ENCODE measurements at places on chromosomes 12 and 14.

- peak; percentile 45 for DNase-seq
These were observed 652 bp downstream of the SUPT16H start for GRCh38 chr14:21382886-21383847.

DNA sequence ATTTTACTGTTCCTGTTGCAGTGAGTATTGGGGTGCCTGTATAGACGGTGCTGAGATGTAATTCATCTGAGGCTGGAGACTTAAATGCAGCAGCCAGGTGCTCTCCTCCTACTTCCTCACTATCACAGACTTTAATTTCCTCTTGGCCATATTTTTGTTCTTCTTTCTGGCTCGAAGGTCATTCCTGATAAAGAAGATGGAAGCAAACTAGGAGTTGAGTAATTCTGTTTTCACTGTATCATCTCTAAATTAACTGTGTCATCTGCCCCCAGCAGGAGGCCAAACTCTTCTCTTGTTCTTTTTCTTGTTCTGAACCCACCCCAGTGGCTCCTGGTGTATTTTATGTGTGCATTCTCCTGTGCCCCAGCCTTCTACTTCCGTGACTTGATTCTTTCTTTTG lies 141.7 kb upstream of the ARHGAP5 start:
- no peak for DNase-seq

DNA sequence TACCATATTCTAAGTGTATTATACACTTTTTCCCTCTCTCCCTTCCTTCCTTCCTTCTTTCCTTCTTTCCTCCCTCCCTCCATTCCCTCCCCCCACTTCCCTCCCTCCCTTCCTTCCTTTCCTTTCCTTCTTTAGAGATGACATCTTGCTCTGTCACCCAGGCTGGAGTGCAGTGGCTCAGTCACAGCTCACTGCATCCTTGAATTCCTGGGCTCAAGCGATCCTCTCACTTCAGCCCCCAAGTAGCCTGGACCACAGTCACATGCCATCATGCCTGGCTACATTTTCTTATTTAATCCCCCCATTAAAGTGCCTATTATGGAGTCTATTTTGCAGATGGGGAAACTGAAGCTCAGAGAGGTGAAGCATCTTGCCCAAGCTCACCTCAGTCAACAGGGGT lies 55.0 kb downstream of the SVOP start:
- DNase-seq: no peak

- DNase-seq: no peak
These were observed 164.0 kb downstream of the FOXN3 start for GRCh38 chr14:89252887-89253532.

DNA sequence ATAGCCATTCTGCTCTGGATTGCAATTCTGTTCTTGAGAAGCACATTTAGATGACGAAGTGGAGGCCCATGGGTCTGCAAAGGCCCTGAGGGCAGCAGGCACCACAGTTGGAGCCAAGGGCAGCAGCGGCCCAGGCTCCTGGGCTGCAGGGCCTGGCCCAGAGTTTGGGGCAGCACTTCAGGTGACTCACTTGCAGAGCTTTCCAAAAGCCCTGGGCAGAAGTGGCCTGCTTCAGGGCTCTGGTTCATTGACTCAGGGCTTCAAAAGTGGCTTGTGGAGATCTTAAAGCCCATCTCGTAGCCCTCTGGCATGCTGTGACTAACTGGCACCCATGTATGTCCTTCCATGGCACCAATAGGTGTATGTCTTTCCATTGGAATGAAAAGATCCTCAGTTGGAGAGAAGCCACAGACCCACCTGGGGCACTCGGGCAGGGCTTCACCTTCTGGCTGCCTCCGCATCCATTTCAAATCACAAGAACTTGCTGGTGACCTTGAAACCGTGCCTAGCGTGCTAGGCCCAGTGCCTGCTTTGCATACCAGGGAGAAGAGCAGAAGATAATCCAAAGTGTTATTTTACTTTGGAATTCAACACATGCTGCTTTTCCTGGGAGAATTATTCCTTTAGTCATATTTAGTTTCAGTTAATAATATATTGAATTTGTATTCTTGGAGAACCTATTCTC lies 106.7 kb downstream of the PRMT8 start:
- no peak for DNase-seq

GRCh38 chr14:64990296-64990695 lies 3.6 kb downstream of the FNTB start:
- DNase-seq: no peak

DNA sequence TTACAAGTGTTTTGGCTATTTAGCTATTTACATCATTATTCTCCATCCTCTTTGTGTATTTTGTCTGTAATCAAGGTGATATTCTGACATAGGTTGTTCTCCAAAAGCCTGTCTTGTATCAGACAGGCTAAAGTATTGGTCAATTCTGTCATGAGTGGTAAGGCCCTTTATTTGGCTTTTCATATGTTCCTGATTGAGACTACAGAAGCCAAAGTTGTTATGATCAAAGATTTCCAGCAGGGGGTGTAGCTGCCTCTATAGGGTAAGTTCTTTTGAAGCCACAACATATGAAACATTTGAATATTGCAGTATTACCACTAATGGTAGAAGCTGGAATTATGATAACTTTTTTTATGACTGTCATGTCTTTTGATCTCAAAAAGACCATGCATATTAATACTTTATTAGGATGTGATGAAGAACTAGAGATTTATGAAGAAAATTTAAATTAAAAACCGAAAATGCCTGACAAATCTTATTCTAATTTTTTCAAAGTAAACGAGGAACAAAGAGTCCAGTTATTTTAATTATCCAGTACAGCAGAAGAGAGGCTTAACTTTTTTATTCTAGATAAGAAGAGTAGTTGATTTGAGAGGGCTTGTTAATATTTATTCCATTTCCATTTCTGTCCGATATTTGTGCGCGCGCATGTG lies 3.4 kb upstream of the ARHGAP5 start:
- DNase-seq: no peak

- peak; percentile 60 for DNase-seq
These were observed 3.3 kb downstream of the FLRT2 start for GRCh38 chr14:85533023-85533860.

DNA sequence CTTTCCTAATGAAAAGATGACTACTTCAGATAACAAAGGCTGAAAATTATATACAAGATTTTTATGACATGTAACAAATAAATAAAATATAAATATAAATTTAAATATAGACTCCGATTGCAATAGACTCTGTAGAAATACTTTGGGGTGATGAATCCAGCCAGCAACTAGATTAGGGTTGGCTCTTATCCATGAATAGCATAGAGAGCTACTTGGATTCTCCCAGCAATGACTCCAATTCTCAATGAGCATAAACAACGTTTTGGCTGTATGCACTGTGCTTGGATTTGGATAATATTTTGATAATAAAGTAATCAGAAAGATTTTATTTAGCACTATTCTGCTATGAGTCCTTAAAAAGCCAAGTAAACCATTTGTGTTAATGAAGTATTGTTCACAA lies 58.0 kb upstream of the LRFN5 start:
- no peak for DNase-seq

GRCh38 chr14:87869619-87870583 lies 123.1 kb downstream of the GALC start:
- DNase-seq: no peak

GRCh38 chr12:105358789-105359188 lies 28.3 kb downstream of the C12orf75 start:
- DNase-seq: no peak

- no peak for DNase-seq
These were observed 1.8 kb downstream of the B3GNT4 start for GRCh38 chr12:122205053-122205925.

DNA sequence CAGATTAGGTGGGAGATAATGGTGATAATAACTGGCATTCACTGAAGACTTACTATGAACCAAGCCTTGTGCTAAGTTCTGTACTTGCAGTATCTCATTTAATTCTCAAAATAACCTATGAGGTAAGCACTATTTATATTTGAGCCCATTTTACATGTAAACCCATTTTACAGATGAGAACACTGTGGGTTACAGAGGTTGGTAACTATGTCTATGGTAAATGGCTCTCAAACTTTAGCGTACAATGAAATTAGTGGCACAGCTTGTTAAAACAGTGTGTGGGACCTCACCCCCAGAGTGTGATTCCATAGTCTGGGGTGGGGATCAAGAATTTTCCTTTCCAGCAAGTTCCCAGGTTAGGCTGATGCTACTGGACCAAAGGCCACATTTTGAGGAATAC lies 22.2 kb upstream of the JPH4 start:
- no peak for DNase-seq

GRCh38 chr12:7058850-7059395 lies 1.6 kb upstream of the C1S start:
- no peak for DNase-seq

GRCh38 chr12:2163177-2163941 lies 110.6 kb downstream of the CACNA1C start:
- peak; percentile 90 for DNase-seq

- no peak for DNase-seq
These were observed 21.4 kb downstream of the CKB start for GRCh38 chr14:103501041-103501870.

DNA sequence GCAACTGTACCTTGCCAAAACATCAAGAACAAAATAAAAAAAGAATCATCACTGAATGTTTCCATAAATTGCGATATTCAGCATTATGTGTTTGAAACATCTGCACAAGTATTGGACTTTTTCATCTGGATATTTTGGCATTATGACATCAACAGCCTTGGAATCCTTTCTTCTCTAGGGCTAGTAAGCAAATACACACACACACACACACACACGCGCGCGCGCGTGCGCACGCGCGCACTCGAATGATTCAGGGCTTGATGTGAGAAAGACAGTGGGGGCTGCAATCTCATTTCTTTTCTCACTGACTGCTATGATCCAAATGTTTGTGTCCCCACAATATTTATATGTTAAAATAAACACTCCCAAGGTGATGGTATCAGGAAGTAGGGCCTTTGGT lies 90.0 kb upstream of the SLC38A4 start:
- DNase-seq: no peak

- DNase-seq: peak; percentile 36
These were observed 31.4 kb downstream of the GALNT16 start for GRCh38 chr14:69291396-69291795.

- peak; percentile 58 for DNase-seq
These were observed 108.7 kb upstream of the CCND2 start for GRCh38 chr12:4164559-4165558.

DNA sequence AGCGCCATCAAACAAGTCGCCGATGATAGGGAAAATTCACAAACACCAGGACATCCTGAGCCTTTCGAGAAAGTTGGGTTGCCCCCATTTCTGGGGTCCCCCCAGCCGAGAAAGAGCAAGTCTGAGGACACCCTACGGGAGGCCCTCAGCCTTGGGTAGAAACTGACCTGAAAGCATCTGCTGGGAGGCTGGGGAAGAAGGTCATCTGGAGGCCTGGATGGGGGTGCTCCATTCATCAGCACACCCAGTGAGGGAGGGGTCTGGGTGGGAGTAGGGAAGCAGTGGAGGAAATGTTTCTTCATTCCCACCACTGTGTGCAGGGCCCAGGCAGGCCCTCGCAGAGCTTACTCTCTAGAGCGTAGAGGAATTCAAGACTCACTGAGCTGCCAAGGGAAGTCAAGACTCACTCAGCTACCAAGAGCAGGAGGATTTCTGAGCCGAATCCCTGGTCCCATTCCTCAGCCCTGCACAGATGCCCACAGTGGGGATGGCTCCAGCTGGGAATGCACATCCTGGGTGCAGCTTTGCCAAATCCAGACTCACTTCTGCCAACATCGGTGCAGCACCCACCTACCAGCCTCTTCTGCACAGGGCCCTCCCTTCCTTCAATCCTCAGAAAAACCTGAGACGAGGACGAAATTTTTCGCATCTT lies 38.1 kb downstream of the DIO3 start:
- no peak for DNase-seq

GRCh38 chr12:124519746-124520145 lies 47.7 kb downstream of the NCOR2 start:
- peak; percentile 64 for DNase-seq

- DNase-seq: no peak
These were observed 99.6 kb upstream of the SOX5 start for GRCh38 chr12:24049101-24049500.

- no peak for DNase-seq
These were observed 735 bp downstream of the ASPG start for GRCh38 chr14:104086210-104086660.

DNA sequence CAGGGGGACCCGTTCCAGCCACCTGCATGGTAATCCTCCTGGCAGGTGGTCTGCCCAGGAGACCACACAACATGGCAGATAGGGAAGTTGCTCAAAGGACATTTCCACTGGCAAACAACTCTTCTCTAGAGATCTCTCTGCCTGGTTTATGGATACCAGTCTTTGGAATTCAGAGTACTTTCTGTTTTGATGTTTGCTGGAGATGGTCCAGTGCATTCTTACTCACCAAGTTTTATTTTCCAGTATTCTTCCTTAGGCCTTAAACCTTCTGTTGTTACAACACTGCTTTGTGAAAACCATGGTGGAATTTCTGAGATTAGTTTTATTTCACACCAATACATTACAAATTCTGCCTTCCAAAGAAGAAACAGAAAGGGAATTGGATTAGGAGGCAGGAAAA lies 428.3 kb downstream of the FUT8 start:
- no peak for DNase-seq

- DNase-seq: no peak
These were observed 1.7 kb upstream of the FGD4 start for GRCh38 chr12:32397696-32398095.

GRCh38 chr12:10408842-10409241 lies 715 bp downstream of the KLRC4 start:
- DNase-seq: no peak

DNA sequence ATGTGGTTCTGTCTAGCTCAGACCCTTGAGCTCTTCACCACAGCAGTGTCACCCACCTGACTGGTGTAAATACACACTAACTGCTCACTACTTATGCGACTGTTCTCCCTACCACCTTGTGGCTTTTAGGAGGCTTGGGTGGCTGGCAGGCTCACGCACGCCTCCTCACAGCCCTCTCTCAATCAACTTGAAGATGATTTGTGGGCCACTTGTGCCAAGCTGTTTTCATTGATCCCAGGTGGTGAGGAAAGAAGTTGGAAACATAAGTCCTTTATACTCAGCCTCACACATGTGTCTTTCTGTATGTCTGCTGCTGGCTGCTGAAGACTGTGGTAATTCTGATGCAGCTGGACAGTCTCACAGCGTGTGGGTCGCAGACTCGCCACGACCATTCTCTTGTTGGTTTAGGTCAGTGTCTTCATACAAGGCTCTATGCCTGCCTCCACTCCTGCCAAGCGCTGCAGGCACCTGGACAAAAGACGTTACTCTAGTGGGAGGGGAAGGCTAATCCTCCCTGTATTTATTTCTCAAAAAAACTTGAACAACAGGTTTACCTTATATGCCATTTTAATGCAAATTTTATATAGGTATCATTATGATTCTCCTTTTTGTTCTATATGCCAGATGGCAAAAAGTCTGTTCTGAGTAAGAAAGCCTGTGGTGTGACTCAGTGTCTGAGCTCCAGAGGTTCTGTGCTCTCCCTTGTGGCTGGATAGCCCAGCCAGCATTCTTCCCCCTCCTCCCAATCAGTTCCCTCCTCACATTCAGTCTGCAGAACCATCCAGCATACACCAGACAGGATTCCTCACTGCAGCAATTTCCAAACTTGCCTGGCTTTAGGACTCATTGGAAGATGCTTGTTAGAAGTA lies 115.6 kb downstream of the DIP2B start:
- DNase-seq: no peak
